Muscle of back (tissue), 13 donors: ENCODE measurements at places on chromosomes 2 and 18. TPM values are rescaled to one million over a fixed set of nuclear protein-coding genes. Genes with fewer than 3 reads are reported as not detected.
A peak's percentile ranks its signal among the peaks of the same experiment; 100 is the strongest.

DNA sequence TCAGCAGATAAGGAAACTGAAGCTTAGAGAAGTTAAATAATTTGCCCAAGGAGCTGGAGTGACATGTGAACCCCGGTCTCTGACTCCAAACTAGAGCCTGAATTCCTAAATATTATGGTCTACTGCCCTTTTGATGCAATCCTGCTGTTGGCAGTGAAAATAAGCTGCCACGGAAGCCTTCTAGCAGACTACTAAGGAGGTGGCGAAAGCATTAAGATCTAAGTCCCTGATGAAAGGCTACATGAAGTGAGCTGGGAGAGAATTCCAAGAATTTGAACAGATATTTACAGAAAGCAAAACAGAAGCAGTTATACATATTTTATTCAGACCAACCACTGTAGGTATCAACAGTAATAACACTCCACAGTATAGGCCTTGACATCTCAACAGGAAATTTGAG lies 28.1 kb downstream of the TRMT61B start:
- DNase-seq = no peak

- no peak for DNase-seq
These were observed 120.1 kb downstream of the LRP1B start for GRCh38 chr2:142010477-142011270.

Gene VSNL1
- 6.3 TPM for polyA plus RNA-seq

- DNase-seq = no peak
These were observed 10.7 kb downstream of the TEX51 start for GRCh38 chr2:126909366-126909765.

Gene ABCG5
- polyA plus RNA-seq = 0.08 TPM

- peak; percentile 58 for DNase-seq
These were observed 464.1 kb downstream of the TGIF1 start for GRCh38 chr18:3914109-3914508.

- no peak for DNase-seq
These were observed 15.5 kb downstream of the LAMA1 start for GRCh38 chr18:7102131-7102530.

GRCh38 chr2:236677368-236677767 lies 107.7 kb downstream of the ACKR3 start:
- no peak for DNase-seq

Gene SNED1
- 4.6 TPM for polyA plus RNA-seq

GRCh38 chr2:157684940-157685466 lies 56.3 kb upstream of the ACVR1C start:
- DNase-seq = no peak

Gene GREB1
- polyA plus RNA-seq = 11.4 TPM

- no peak for DNase-seq
These were observed 35.6 kb downstream of the DAW1 start for GRCh38 chr2:227906991-227907390.

Gene MYO5B
- polyA plus RNA-seq = 1.1 TPM

Gene SERPINB3
- 4.3 TPM for polyA plus RNA-seq

DNA sequence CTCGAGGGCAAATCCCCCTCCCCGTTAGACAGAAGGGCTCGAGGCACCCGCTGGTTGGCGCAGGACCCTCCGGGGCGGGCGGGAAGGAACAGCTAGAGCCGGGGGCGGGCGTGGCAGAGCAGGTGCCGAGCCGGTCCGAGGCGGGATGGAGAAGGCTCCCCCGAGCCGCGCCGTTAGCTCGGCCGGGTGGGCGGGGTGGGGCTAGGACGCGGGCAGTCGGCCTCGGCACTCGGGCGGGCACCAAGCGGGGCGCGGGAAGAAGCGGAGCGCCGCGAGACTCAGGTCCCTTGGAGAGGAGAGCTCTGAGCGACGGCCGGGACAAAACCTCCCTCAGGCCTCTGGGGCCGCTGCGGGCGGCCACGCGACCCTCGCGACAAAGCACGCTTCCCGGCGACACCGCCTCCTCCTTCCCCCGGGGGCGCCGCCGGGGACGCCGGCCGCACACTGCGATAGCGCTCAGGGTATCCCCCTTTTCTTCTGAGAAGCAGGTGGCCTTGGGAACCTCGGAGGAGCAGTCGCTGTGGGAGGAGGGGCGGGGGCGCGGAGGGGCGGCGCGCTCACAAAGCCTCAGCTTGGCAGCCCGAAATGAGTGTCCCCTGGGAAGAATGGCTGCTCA lies 721 bp downstream of the FHOD3 start:
- DNase-seq = no peak

- DNase-seq = no peak
These were observed 31.9 kb upstream of the SLC1A4 start for GRCh38 chr2:64957109-64957903.

DNA sequence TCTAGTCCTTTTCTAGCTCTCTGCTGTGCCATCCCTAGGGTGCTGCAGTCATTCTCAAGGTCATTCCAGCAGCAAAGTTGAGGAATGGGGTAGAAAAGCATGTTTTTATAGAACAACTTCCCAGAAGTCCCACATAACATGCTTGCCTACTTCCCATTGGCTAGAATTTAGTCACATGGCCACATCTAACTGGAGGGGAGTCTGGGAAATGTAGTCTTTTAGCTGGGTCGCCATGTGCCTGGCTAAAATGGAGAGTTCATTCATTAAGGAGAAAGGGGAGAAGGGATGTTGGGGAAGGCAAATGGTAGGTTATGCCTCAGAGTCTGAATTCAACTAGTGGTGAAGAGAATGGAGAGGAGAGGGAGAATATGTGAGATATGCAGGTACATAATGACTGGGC lies 85.7 kb downstream of the SLC4A3 start:
- no peak for DNase-seq

Gene MAP3K19
- not detected for polyA plus RNA-seq

- no peak for DNase-seq
These were observed 36.5 kb downstream of the GPD2 start for GRCh38 chr2:156472686-156473085.

Gene GAL3ST2
- polyA plus RNA-seq = 0.15 TPM

GRCh38 chr18:61201511-61201910 lies 131.7 kb upstream of the CDH20 start:
- peak; percentile 82 for DNase-seq

Gene GRB14
- polyA plus RNA-seq = 1.1 TPM

GRCh38 chr2:234343372-234343771 lies 153.5 kb downstream of the ARL4C start:
- DNase-seq = no peak

Gene NRBP1
- 119 TPM for polyA plus RNA-seq

DNA sequence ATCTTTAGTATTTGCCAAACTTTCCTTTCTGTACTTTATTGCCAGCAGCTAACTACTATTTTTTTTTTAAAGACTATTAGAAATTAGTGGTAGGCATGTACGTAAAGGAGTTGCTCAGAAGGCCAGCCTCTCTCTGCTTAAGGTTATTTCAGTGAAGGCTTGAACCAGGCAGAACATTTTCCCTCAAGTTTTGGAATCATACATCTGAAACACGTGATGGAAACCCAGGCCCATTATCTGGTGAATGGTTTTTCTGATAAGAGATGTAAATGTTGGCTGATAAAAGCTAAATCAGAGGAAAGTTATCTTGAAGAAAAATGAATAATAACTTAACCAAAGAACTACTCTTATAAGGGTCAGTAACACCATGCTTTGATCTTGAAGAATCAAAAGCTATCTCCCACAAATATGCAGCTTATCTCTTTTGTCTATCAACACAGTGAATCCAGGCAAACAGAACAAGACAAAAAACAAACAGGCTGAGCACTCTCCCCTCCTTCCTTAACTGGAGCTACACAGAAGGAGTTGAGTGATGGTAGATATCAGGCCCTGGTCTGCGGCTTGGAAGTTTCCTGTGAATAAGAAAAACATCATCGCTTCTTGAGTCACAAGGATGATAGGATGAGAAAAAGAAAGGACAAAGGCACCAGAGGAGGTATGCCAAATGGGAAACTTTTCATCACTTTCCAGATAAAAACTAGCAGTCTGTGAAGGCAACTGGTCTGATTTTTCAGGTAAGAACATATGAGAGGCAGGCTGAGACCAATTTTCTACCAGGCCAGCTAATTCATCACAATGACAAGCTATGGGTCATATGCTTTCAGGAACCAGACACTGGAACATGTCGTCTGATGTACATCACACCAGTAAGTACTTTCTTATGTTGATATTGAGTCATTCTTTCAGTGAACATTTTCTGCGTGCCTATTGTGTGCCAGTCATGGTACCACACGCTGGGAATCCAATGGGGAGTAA lies 88.4 kb upstream of the STK17B start:
- no peak for DNase-seq

GRCh38 chr2:232435805-232436204 lies 20.1 kb upstream of the ALPI start:
- DNase-seq = no peak

DNA sequence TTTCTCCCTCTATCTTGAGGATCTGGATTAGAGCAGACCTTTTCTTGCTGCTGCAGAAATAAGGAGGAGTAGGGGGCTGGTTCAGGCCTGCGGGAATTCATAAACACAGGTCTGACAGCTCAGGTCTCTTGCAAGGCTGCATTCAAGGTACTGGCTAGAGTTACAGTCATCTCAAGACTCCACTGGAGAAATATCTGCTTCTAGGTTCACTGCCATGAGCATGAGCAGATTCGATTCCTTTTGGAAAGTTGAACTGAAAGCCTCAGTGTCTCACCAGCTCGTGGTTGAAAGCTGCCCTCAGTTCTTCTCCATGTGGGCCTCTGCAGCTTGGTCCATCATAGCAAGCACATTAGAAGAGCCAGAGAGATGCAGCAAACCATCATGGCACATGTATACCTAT lies 124.4 kb upstream of the SETBP1 start:
- no peak for DNase-seq

Gene FBLN7
- 9.1 TPM for polyA plus RNA-seq

Gene EFHD1
- 26.1 TPM for polyA plus RNA-seq

Gene MRO
- polyA plus RNA-seq = 0.73 TPM

GRCh38 chr2:58904095-58904494 lies 663.0 kb upstream of the FANCL start:
- no peak for DNase-seq

Gene CHRND
- polyA plus RNA-seq = 97.9 TPM
